Astrocyte of the cerebellum (primary cell): ENCODE measurements at places on chromosomes 3 and 15.

GRCh38 chr3:193997228-193998122 lies 138.5 kb upstream of the HES1 start:
- DNase-seq, result no peak

GRCh38 chr15:74937272-74937589 lies 642 bp downstream of the COX5A start:
- DNase-seq, result no peak

GRCh38 chr3:38039101-38039898 lies at the start of gene DLEC1:
Gene DLEC1, plus strand, starts transcription at chr3:38039208. Its CDS starts 18 bp downstream, at chr3:38039226.
- DNase-seq, result no peak

DNA sequence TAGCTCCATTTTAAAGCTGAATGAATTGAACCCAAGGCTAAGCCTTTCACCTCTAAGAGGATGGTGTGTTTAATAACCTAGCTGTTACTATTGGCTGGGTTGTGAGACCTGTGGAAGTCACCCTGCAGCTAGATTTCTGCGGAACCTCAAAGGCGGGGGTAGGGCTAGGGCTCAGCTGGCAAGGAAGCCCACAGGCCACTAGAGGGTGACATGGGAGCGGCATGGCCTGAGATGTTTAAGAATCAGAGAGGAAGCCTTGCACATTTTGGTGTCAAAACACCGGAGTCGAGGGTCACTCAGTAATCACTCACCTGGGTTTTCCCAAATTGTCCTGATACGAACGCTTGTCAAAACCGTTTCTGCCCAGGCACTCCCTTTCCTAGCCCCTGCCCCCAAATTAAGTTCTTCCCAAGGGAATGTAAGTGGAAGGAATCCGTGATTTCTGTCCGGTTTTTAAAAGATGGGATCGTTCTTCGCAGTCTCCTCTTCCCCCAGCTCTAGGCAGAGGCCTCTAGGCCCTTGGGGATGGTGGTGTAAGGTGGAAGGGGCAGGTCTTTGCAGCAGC lies 3.8 kb upstream of the ACAD9 start:
- DNase-seq, result no peak
